Activated CD8-positive, alpha-beta memory T cell treated with anti-CD3 and anti-CD28 coated beads, Interleukin-2, amount 10 ng/mL, durations not matched to agents 7 days and 5 days (primary cell): ENCODE measurements at places on chromosomes 11 and 22.
A peak's percentile ranks its signal among the peaks of the same experiment; 100 is the strongest.

DNA sequence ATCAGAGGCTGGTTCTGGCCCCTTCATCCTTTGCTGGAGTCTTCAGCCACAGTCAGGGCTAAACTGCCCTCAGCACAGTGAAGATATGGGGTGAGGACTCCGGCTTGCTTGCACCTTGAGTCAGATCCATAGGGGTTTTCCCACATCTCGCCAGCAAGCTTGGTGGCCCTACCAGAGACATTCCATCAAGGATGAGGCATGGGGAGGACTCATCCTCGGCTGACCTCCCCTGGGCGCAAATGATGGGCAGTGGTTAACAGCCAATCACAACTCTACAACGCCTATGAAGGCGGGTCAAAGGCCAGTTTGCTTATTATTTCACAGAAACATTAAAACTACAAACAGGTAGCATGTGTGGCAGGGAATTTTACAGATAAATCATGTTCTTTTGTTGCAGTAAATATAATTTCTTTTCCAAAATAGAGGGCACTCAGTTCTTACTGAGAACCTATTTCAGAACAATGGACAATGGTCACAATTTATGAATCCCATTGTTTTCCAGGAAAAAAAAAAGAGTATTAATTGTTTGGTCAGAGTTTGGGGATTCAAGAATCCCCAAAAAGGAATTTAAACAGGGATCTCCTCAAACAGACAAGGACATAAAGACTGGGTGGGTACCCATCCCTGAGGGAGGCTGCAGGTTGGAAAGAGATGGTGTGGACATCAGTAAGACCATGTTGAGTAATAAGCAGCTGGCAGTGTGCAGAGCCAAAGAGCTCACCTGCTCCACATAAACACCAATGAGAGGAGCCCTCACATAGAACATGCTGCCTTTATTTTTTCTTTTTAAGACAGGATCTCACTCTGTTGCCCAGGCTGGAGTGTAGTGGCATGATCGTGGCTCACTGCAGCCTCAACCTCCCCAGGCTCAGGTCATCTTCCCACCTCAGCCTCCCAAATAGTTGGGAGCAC is 14.8 kb downstream of the PLAAT3 start:
- DNase-seq = no peak

GRCh38 chr11:44562845-44563460 is 2.5 kb upstream of the CD82 start:
- no peak for DNase-seq

DNA sequence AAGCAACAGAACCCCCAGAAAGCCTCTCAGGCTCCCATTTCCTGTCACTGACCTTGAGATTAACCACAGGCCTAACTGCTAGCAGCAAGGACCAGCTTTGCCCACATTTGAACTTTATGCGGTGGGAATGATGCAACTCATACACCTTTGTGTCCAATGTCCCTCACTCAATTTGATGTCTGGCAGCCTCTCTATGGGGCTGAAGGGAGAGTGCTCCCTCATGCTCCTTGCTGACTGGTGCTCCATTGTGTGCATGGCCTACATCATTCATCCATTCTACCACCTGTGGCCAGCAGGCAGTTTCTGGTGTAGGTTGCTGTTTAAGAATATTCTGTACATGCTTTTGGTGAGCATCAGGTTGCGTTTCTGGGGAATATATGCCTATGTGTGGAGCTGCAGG is 31.9 kb downstream of the KCNQ1OT1 start:
- peak; percentile 37 for DNase-seq

DNA sequence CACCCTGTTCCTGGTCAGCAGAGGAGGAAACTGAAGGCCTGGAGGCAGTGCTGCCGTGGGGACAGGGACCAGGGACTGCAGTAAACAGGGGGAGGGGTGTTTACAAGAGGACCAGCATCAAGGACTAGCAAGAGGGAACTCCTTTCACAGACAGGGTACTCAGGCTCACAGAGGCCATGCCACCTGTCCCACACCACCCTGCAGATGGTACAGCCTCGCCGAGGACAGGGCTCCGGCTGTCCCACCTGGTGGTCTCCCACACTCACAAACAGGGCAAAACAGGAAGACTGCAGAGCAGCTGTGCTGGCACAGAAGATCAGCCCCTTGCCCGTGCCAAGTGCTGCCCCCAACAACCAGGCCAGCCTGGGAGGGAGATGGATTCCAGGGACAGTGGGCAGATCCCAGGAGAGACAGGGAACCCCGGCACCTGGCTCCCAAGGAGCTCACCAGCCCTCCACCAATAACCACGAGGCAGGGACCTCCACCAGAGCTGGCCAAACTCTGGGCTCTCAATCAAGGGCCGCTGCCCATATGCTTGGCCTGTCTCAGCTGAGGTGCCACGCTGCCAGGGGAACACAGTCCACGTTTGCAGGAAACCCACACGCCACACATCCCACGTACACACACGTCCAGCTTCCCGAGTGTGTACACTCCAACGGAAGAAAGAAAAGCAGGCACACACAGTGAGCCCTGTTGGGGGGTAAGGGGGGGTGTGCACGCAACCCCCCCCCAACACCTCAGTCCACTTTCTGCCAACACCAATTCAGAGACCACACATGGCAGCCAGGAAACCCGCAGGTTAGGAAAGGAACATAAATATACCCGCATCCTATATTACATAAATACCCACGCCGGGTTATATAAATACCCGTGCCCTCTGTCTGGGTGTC is 2.1 kb downstream of the CSNK1E start:
- no peak for DNase-seq

DNA sequence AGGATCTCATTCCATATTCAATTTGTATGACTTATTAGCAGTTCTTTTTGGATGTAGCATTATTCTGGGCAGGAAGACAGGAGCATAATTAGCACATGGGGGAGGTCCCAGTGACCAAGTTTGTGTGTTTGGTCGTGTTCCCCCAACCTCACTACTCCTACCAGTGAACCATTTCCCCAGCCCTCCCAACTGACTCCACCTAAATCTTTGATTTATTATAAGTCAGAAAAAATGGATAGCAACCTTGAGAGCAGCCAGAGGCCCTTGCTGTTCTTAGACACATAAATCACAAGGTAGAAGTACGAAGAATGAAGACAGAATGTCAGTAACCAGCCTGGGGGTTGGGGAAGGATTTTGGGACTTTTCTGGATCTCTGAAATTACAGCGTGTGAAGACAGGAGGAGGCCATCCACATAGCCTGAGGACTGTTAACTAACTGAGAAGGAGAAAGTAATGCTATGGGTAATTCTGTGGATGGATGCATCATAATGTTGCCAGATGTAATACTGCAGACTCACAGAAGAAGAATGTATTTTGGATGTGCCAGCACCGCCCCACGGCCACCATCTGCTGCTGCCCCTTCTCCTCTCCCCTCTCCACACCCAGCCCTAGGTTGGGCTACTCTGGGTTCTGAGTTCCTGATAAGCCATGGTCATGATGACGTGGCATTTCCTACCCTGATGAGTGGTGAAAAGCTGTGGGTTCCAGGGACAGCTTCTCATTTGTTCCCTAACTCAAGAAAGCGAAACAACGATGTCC is 124.3 kb upstream of the TTC12 start:
- no peak for DNase-seq

DNA sequence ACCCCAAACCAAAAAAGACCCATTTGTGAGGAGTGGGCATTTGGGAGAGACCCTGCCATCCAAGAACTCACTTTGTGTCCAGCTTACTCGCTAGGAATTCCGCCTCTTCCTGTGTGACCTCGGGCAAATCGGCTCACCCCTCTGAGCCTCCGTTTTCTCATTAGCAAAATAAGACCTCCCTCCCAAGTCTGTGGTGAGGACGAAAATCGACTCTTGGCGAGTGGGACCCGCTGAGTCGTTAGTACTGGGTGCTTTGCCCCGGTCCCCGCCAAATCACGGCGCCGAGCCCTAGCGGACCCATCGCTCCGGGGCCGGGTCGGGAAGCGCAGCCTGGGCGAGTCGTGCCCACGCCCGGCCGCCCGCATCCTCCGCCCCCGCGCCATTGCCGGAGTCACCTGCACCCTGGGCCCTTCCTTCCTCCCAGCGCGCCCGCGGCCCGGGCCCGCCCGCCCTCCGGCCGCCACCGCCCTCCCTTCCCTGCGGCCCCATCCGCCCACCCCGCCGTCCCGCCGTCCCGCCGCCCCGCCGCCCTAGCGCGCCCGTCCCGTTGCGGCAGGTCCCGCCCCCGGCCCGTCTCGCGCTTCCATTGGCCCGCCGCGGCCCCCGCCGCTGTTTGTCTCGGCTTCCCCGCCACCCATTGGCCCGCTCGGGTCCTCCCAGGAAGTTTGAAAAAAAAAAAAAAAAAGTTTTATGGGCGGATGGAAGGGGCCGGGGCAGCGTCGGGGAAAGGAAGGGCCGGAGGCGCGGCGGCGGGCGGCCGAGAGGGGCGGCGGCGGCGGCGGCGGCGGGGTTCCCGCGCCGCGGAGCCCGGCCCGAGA is 48.9 kb downstream of the TRIOBP start:
- peak; percentile 93 for DNase-seq

- DNase-seq = no peak
Measured at GRCh38 chr11:3954448-3955298, 99.2 kb downstream of the STIM1 start.

DNA sequence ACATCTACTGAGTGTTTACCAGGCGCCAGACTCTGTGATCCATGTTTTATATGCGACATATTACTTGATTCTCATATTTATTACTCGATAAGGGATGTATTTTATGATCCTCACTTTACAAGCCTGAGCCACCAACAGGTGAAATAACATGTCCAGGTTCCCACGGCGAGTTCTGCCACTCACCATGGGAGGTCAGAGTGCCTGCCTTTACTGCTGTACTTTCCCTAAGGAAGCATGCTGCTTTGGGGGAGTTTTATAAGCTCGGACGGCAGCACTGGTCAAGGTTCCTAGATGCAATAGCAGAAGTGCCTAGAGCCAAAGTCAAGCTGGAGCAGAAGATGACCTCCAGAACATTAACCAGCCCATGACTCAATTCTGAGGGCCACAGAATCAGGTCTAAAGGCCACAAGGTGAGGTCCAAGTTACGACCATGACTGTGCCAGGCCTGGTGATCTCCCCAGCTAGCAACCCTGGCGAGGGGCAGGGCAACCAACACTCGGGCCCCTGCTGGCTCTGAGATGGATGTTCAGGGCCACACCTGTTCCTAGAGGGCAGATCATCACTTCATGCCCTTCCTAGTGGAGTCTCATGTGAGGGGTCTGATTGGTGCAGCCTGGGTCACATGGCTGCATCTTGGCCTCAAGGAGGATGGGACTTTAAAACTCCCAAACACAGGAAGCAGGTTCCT is 14.2 kb downstream of the IFT27 start:
- no peak for DNase-seq

GRCh38 chr11:60764879-60765278 is 8.2 kb downstream of the MS4A15 start:
- no peak for DNase-seq

DNA sequence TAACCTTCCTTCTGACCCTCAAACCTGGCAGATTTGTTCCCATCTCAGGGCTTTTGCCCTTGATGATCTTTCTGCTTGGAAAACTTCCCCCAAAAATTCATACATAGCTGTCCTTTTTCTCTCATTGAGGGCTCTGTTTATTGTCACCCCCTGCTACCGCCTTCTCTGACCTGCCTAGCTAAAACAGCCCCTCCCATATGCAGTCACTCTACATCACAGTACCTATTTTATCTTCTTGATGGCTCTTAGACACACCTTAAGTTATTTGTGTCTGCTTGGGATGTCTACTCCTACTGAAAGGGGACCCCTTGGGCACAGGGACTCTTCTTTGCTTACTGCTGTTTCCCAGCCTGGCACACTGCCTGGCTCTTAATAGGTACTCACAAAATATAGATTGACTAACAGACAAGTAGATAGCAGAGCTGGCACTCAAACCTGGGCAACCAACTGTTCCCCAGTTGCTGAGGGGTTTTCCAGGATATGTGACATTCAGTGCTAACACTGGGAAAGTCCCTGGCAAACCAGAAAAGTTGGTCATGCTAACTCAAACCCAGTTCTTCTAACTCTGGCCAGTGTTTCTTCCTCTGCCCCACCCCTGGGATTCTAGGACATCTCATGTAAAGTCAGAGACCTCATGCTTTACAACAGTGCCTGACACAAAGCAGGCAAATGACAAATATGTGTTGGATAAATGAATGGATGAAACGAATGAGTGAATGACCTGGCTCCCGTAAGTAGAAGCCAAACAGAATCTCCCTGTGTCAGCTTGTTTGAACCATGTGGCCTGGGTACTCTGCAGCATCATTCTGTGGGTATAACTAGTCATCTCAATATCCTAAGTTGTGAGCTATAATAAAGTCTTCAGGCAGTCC is 19.8 kb upstream of the FJX1 start:
- no peak for DNase-seq

- DNase-seq = no peak
Measured at GRCh38 chr11:102600666-102601065, 24.5 kb downstream of the MMP20 start.

DNA sequence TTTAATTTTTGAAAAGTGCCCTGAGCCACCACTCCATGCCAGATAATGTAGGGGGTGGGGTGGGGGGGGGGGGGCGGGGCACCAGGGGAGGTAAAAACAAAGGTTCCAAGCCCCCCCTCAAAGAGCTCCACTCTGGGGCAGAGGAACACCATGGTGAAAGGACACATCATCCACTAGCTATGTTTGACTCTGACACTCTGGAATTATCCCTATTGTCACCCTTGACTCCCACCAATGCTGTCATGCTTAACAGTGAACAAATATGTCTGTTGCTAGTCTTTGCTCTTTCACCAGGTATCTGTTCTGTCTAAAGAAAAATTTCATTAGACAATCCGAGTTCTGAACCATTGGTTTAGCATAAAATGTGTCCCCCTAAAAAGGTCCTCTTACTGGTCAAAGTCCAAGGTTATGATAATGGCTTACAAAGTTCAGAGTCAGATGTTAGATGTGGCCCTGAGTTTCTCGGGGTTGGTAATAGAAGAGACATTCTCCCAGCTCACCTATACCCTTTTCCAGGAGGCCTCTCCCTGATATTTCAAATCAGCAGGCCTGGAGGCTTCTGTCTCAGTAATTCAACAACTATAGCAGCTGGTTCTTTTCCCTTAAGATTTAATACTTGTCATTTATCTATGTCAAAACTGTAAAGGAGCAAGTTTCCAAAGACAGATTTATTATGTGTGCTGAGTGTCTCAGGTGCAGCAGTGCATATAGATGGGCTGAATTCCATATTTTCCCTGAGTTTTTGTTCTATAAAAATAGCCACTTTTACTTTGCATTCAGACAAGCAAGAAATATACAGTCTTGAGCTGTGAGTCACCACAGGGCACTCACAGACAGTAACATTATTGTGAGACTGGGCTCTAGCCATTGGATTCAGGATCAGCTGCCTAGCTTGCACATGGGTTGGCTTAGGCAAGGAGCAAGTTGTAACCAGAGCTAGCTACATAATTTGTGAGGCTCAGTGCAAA is 174.1 kb downstream of the CSNK2A3 start:
- DNase-seq = no peak

- DNase-seq = no peak
Measured at GRCh38 chr22:46878191-46878948, 115.9 kb downstream of the TBC1D22A start.

- no peak for DNase-seq
Measured at GRCh38 chr22:22598144-22598543, 39.1 kb upstream of the PRAME start.
